ENCODE measurements at places on chromosomes 16 and 17.

- H3K36me3 ChIP-seq = no peaks in the 10 kb centered on the region
- H3K4me1 ChIP-seq = no peaks in the 10 kb centered on the region
- H3K27me3 ChIP-seq = peaks cover 4% of the 10 kb centered on the region
Measured at GRCh38 chr16:50906454-50906853, 164.6 kb downstream of the CYLD start.

DNA sequence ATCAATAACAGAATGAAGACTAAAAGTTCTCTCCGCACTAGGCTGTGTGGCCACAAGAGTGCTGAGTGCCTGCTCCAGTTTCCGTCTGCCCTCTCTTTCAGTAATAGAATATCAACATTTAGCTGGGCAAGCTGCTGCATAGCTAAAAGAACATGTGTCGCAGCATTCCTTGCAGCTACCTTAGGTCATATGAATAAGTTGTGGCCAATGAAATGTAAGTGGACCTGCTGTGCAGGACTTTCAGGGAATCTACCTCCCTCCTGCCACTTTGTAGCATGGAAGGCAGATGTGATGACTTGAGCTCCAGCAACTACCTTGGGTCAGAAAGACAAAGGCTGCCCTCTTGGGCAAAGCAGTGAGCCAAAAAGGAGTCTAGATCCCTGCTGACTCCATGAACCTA lies 25.4 kb downstream of the SLC39A11 start:
- no peak overlapping the region for H3K27ac ChIP-seq
- H3K36me3 ChIP-seq = peaks cover 7% of the 10 kb centered on the region
- no peaks in the 10 kb centered on the region for H3K27me3 ChIP-seq
- DNase-seq = no peak
- H3K4me3 ChIP-seq = no peak overlapping the region

DNA sequence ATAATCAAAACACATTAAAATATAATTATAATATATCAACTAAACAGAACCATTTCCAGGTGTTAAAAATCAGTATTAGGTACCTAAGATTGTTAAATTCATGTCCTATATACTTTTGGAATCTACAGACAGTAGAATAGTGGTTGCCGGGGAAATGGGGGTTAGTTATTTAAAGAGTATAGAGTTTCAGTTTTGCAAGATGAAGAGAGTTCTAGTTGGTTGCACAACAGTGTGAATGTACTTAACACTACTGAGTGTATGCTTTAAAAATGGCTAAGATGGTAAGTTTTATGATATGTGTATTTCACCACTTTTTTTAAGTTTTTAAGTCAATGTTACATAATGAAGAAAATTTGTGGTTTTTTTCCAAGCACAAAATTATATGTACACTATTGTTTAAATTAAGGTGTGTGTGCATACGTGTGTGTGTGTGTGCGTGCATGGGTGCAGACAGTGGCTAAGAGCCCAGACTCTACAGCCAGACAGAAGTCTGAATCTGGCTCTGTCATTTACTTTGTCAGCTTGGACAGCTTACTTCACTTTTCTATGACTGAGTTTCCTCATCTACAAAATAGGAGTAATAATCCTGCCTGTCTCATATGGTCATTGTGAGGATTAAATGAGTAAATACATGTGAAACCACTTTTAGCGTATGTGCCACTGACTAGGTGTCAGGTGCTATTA lies 25.3 kb upstream of the PHAF1 start:
- peaks cover 2% of the 10 kb centered on the region for H3K4me1 ChIP-seq
- H3K27ac ChIP-seq = no peak overlapping the region
- peaks cover 39% of the 10 kb centered on the region for H3K36me3 ChIP-seq
- DNase-seq = no peak

- no peak overlapping the region for H3K27ac ChIP-seq
- peaks cover 3% of the 10 kb centered on the region for H3K27me3 ChIP-seq
- no peak overlapping the region for H3K4me3 ChIP-seq
- H3K4me1 ChIP-seq = peaks cover 4% of the 10 kb centered on the region
- DNase-seq = no peak
Measured at GRCh38 chr17:40963838-40964237, 2.9 kb downstream of the KRT39 start.

DNA sequence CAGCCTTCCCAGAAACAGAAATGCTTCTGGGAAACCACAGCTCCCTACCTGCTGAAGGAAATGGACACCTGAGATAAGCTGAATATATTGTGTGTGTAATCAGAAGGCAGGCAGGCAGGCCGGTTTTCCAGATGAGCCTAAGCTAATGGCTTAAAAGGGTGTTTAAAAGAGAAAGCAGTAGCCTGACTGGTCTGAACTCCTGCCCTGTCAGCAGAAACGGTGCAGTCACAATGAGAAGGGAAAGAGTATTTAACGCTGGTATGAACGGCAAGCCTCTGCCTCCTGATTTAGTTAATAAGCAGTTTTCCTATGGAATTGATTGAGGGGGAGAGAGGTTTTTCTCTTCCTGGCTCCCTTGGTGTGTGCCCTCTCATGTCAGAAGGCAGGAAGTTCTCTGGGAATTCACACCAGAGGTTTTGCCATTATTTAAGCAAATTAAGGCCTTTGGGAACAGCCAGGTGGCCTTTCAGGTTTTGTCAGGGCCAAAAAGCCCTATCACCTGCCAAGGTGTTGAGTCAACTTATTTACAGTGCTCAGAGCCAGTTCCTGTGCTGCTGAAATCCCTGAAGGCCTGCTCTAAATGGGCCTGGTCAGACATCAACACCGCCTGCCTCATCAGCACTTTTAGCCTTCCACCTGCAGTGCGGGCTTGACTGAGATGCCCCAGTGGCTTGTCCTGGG lies 41.6 kb downstream of the CDH1 start:
- DNase-seq = no peak
- H3K36me3 ChIP-seq = no peaks in the 10 kb centered on the region
- no peak overlapping the region for H3K4me3 ChIP-seq
- no peak overlapping the region for H3K27ac ChIP-seq

GRCh38 chr17:647324-648197 lies 67.1 kb downstream of the VPS53 start:
- no peak overlapping the region for H3K27ac ChIP-seq
- H3K27me3 ChIP-seq = no peaks in the 10 kb centered on the region
- H3K4me3 ChIP-seq = no peak overlapping the region
- H3K36me3 ChIP-seq = peaks cover 38% of the 10 kb centered on the region
- no peaks in the 10 kb centered on the region for H3K4me1 ChIP-seq

GRCh38 chr16:4694642-4695451 lies 1.5 kb downstream of the NUDT16L1 start:
- no peaks in the 10 kb centered on the region for H3K27me3 ChIP-seq
- H3K36me3 ChIP-seq = peaks cover 27% of the 10 kb centered on the region
- peak overlapping the region; percentile 68 for H3K27ac ChIP-seq
- DNase-seq = no peak

GRCh38 chr17:57440522-57441269 lies 184.4 kb downstream of the MSI2 start:
- H3K4me1 ChIP-seq = peaks cover 77% of the 10 kb centered on the region
- H3K36me3 ChIP-seq = peaks cover 23% of the 10 kb centered on the region
- peak overlapping the region; percentile 20 for H3K4me3 ChIP-seq
- H3K27me3 ChIP-seq = no peaks in the 10 kb centered on the region
- DNase-seq = peak; percentile 81
- H3K27ac ChIP-seq = peak overlapping the region; percentile 93

DNA sequence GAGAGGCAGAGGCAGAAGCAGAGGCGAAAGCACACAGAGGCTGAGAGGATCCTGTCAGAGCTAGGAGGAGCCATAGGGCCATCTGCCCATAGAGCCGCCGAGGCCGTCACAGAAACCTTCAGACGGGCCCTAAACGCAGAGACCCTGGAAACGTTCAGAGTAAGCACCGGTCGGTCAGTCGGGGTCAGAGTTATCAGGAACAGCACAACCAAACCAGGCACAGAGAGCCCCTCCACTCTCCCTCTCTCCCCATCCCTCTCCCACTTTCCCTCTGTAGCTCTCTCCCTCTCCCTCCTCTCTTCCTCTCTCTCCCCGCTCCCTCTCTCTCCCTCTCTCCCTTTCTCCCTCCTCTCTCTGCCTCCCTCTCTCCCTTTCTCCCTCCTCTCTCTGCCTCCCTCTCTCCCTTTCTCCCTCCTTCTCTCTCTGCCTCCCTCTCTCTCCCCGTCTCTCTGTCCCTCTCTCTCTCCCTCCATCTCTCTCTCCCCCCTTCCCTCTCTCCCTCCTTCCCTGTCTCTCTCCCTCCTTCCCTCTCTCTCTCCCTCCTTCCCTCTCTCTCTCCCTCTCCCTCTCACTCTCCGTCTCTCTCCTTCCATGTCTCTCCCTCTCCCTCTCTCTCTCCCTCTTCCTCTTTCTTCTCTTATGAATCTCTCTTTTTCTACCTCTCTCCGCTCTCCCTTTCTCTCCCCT lies 138.9 kb downstream of the C16orf95 start:
- H3K27ac ChIP-seq = no peak overlapping the region
- no peaks in the 10 kb centered on the region for H3K27me3 ChIP-seq
- no peak for DNase-seq
- no peaks in the 10 kb centered on the region for H3K36me3 ChIP-seq

- DNase-seq = no peak
- no peaks in the 10 kb centered on the region for H3K27me3 ChIP-seq
Measured at GRCh38 chr17:29401258-29401657, 11.1 kb downstream of the TAOK1 start.

DNA sequence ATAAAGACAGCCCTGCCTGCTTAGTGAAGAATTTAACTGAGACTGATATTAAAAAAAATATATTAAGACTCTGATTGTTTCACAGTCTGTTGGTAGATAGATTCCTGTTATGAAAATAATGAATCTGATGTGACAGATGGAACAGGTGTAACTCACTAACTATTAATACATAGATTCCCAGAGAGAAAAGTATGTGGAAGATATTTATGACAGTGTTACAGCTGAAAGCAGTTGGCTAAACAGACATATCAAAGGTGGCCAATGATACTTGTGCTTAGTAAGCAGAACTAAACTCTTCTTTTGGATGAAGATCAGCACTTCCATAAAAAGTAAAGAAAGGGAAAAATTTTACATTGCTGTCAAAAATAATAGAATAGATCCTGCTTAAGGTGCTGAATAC lies 598.2 kb upstream of the CA10 start:
- H3K36me3 ChIP-seq = no peaks in the 10 kb centered on the region
- no peaks in the 10 kb centered on the region for H3K27me3 ChIP-seq
- DNase-seq = no peak
- H3K4me3 ChIP-seq = no peak overlapping the region
- H3K4me1 ChIP-seq = no peaks in the 10 kb centered on the region

GRCh38 chr16:54928411-54929089 lies 2.1 kb upstream of the IRX5 start:
- peak overlapping the region; percentile 81 for H3K4me3 ChIP-seq
- peak overlapping the region; percentile 80 for H3K27ac ChIP-seq
- peaks cover 12% of the 10 kb centered on the region for H3K36me3 ChIP-seq

GRCh38 chr17:4175921-4176807 lies 33.2 kb downstream of the CYB5D2 start:
- DNase-seq = peak; percentile 61
- peaks cover 46% of the 10 kb centered on the region for H3K4me1 ChIP-seq
- H3K27ac ChIP-seq = peak overlapping the region; percentile 99
- H3K27me3 ChIP-seq = no peaks in the 10 kb centered on the region

GRCh38 chr17:27741971-27742575 lies 58.3 kb downstream of the NOS2 start:
- H3K36me3 ChIP-seq = no peaks in the 10 kb centered on the region
- H3K4me1 ChIP-seq = no peaks in the 10 kb centered on the region
- no peak overlapping the region for H3K4me3 ChIP-seq
- no peak overlapping the region for H3K27ac ChIP-seq
- no peak for DNase-seq
- peaks cover 5% of the 10 kb centered on the region for H3K27me3 ChIP-seq

- H3K4me1 ChIP-seq = peaks cover 18% of the 10 kb centered on the region
- H3K4me3 ChIP-seq = no peak overlapping the region
- no peak overlapping the region for H3K27ac ChIP-seq
- no peaks in the 10 kb centered on the region for H3K27me3 ChIP-seq
- no peak for DNase-seq
- peaks cover 54% of the 10 kb centered on the region for H3K36me3 ChIP-seq
Measured at GRCh38 chr16:87974178-87974577, 22.9 kb downstream of the BANP start.

- peaks cover 67% of the 10 kb centered on the region for H3K4me1 ChIP-seq
- H3K27me3 ChIP-seq = no peaks in the 10 kb centered on the region
- peak overlapping the region; percentile 42 for H3K4me3 ChIP-seq
- DNase-seq = no peak
Measured at GRCh38 chr16:2516391-2517240, 2.9 kb downstream of the ATP6V0C start.

- H3K36me3 ChIP-seq = no peaks in the 10 kb centered on the region
- H3K4me1 ChIP-seq = peaks cover 22% of the 10 kb centered on the region
Measured at GRCh38 chr17:48463526-48463925, 33.5 kb upstream of the SKAP1 start.

- H3K27me3 ChIP-seq = peaks cover 14% of the 10 kb centered on the region
- peaks cover 30% of the 10 kb centered on the region for H3K4me1 ChIP-seq
- no peak overlapping the region for H3K27ac ChIP-seq
- H3K36me3 ChIP-seq = no peaks in the 10 kb centered on the region
- DNase-seq = no peak
- H3K4me3 ChIP-seq = no peak overlapping the region
Measured at GRCh38 chr17:77892031-77892430, 66.5 kb upstream of the TNRC6C start.

DNA sequence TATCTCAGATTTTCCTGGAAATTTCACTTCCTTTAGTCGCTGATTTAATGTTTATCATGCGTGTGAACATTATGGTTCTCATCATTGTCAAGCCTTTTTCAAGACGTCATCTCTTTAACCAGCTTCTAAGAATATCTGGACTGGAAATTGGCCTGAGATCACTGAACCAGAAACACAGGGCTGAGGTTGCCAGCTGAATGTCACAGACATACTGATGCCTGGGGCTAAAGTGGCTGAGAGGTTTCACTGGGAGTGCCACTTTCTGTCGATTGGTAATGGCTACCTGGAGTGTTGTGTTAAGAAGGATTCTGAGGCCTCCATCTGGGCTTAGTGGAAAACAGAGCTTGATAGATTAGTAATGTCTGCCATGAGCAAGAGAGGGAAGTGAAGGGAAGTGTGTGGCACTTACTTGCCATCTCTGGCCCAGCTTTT lies 54.2 kb downstream of the CRISPLD2 start:
- H3K36me3 ChIP-seq = no peaks in the 10 kb centered on the region
- H3K4me3 ChIP-seq = no peak overlapping the region
- no peaks in the 10 kb centered on the region for H3K27me3 ChIP-seq

GRCh38 chr16:14291286-14291685 lies 220.2 kb downstream of the MRTFB start:
- peaks cover 6% of the 10 kb centered on the region for H3K4me1 ChIP-seq
- H3K36me3 ChIP-seq = peaks cover 3% of the 10 kb centered on the region
- H3K4me3 ChIP-seq = no peak overlapping the region
- no peak overlapping the region for H3K27ac ChIP-seq
- DNase-seq = no peak
- H3K27me3 ChIP-seq = no peaks in the 10 kb centered on the region

- no peaks in the 10 kb centered on the region for H3K4me1 ChIP-seq
- DNase-seq = no peak
- no peaks in the 10 kb centered on the region for H3K27me3 ChIP-seq
- H3K4me3 ChIP-seq = no peak overlapping the region
- no peak overlapping the region for H3K27ac ChIP-seq
Measured at GRCh38 chr17:9488556-9488955, 87.1 kb downstream of the STX8 start.

- peaks cover 6% of the 10 kb centered on the region for H3K27me3 ChIP-seq
- peak overlapping the region; percentile 53 for H3K27ac ChIP-seq
- DNase-seq = no peak
Measured at GRCh38 chr17:37820313-37820994, 75.6 kb upstream of the HNF1B start.
